ENCODE measurements at places on chromosomes 2 and 18. TPM values are rescaled to one million over a fixed set of nuclear protein-coding genes. Genes with fewer than 3 reads are reported as not detected.

The UXS1 gene
- 25.2 TPM for total RNA-seq

The SMIM21 gene
- not detected for total RNA-seq

The RNF152 gene
- 9.6 TPM for total RNA-seq

DNA sequence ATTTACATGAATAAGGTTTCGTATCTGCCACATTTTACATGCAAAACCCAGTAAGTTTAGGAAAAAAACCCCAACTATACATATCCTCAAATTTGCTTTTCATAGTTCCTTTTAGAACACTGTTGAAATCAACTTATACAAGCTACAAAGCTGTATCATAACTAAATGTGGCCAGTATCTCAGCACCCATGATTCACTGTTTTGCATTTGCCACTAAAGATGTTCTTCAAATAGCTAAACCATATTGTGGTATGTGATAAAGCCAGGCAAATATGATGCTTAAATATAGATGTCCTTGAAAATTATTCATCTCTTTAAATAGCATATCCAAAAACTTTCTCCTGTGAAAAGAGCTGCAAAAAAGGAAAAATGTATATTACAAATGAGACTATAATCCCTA lies 29.9 kb downstream of the ROCK2 start:
- no peak for DNase-seq

GRCh38 chr2:23429036-23429435 lies 44.1 kb downstream of the KLHL29 start:
- no peak for DNase-seq

DNA sequence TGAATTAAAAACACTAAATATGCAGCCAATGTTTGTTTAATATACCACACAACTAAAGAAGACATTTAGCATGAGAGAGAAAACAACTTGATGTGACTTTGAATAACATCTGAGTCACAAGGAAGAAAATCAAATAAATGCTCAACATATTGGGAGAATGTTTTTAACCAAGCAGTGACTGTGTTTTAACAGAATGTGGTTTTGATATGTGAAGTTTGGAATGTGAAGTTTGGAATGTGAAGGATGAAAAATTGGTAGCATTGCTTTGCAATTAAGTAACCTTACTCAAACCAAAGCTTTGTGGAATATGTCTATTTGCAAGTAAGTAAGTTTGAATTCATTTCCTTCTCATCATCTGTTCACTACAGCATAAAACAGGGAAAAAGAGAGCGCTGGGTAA lies 128.2 kb upstream of the DNAJC10 start:
- DNase-seq = no peak

GRCh38 chr18:7336623-7337022 lies 105.7 kb downstream of the LRRC30 start:
- no peak for DNase-seq

- DNase-seq = no peak
Measured at GRCh38 chr2:98578231-98578630, 30.1 kb downstream of the COA5 start.

- no peak for DNase-seq
Measured at GRCh38 chr2:121558329-121558728, 27.6 kb downstream of the RNU4ATAC start.

DNA sequence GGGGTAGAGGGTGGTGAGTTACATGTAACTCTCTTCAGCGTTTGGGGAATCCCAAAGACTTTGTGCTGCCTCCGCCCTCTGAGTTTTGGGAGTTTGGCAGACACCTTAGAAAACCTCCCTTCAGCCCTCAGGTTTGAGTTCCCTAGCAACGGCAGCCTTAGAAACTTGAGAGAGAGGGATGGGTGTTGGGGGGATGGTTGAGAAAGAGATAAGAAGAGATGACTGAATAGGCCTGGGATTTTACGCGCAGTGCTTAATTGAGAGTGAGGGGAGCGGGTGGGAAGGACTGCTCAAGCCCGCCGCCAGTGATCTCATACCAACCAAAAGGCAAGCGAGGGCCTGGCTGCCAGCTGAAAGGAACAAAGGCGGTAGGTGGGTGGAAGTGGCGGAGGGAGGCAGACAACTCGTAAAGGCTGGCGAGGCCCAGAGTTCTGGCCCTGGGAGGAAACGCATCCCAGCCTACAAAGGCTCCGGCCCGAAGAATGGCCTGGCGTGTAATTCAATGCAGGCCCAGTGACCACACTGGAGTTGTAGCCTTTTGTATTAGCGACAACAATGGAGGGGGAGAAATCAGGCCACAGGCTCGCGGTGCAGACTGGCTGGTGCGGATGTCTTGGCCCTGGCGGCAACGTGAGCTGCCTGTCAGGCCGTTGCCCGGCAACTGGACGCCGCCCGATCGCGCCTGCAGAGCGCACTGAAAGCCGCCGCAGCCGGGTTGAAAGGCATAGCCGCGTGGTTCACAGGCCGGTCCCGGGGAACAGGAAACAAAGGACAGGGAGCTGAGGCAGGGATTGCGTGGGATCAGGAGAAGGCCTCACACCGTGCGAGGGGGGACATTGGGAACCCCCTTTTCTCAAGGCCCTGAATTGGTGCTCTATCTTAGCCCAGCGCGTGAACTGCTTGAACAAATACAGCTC lies 39.9 kb upstream of the DARS1 start:
- no peak for DNase-seq

DNA sequence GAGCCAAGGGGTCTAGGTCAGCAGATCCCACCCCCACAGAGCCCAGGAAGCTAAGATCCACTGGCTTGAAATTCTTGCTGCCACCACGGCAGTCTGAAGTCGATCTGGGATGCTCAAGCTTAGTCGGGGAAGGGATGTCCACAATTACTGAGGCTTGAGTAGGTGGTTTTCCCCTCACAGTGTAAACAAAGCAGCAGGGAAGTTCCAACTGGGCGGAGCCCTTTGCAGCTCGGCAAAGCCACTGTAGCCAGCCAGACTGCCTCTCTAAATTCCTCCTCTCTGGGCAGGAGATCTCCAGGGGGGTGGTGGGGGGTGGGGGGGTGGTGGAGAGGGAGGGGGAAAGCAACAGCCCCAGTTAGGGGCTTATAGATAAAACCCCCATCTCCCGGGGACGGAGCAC lies 419.5 kb downstream of the NUP35 start:
- DNase-seq = no peak

GRCh38 chr2:151840216-151841046 lies 12.2 kb upstream of the ARL5A start:
- DNase-seq = no peak

GRCh38 chr2:212299943-212300342 lies 238.7 kb downstream of the ERBB4 start:
- no peak for DNase-seq

Data from ovary (tissue), 10 donors.